Activated naive CD4-positive, alpha-beta T cell treated with Interleukin-2 at 50 U/mL for 16 hours (primary cell): ENCODE measurements at places on chromosomes 4 and X.

DNA sequence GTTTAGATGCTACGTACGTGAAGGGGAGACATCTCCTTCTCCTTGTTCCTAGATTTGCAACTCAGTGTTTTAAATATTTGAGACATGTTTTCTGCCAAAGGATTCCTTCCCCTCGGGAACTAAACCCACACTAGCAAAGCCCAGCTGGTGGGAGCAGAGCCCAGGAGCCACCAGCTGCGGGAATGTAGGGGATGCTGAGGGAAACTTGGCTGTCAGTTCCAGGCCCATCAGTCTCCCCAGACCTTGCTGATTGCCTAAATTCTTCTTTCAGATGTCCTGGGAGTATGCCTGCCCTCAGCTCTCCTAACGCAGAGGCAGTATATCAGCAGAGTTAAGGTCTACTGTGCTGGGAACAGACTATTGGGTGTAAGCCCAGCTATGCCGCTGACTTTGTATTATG lies 630.0 kb upstream of the TENM3 start:
- no peak for DNase-seq

GRCh38 chrX:126994032-126994600 lies 174.6 kb downstream of the PRR32 start:
- no peak for DNase-seq

DNA sequence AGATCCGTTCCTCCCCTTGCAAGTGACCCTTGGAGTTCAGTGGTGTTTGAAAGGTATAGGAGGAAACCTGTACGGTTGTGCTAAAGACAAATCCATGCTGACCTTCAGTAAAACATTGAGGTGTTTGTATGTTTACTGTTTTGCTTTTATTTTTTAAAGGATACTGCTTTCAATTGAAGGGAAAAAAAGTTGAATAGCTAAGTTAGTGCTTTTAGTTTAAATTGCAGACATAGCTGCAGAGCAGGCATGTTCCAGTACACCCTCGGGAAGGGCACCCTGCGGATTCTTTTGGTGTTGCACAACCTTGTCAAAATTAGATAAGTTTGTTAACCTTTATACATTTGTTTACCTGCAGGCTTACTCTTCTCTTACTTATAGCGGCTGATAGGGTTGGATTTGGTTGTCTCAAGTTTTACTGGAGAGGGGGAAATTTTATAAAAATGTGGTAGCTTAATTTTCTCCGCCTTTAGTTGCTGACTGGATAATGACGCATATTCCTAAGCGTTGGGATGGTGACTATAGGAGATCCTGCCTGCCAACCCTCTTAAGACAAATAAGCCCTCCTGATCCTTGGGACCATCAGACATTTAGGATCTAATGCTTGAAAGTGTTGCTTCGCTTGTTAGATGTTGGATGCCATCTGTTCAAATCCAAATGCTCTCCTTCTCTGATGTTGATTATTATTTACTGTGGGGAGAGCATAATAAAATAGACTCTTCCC lies 2.0 kb downstream of the RAPGEF2 start:
- no peak for DNase-seq

- DNase-seq, result no peak
These were observed 29.8 kb upstream of the H2AZ1 start for GRCh38 chr4:99979872-99980271.

DNA sequence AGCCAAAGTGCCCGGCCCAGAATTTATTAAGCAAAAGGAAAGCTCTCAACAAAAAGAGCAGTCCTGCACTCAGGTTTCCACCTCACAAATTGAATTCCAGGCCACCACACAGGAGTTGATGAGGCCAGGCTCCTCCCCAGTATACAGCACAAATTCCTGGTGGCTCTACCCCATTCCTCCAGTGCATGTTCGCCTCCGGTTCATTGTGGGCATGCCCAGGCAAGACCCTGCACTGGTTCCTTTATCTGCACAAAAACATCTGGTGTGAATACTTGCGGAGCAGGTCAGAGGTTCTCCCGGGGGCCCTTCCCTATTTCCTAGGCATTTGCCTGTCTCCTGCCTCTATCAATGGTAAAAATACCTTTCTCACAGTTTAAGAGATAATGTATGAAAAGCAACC lies 195.2 kb upstream of the ANXA10 start:
- DNase-seq, result no peak

DNA sequence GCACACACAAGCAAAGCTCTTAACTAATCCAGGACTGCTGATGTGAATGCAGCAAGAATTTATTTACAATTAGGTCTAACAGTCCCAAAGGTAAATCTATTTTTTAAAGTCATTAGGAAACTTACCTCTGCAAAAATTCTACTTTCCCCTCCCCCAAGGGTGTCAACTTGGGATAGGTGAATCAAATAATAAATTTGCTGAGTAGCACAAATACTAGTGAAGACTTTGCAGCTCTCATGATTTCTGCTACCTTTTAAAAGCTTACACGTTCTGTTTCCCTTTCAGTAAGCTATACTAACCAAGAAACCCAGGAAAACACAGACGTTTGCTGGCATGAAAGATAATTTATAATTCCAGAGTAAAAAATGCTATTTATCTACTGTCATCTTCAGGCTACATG lies 296.6 kb upstream of the SLC7A11 start:
- no peak for DNase-seq

DNA sequence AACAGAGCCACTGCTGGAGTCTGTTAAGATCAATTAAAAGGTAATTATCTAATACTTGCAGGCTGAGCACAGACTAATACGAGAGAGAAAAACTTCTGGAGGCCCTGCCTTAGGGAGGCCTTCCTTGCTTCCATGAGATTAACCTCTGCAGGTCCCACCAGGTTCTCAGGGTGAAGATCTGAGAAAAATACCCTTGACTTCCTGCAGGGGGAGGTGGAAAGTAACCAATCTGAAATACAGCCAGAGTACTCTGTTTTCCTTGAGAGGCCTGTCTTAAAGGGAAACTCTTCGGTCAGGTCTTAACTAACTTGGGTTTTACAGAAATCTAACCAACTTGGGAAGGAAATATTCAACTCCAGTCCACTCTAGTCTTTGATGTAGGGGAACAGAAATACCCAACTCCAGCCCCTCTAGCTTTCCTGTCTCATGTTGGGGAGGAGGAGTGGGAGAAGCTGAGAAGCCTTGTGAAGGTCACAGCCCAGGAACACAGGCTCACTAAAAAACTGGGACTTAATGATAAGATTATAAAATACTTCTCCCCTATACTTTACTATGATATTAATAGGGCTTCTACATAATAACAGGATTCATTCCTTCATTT lies 77.1 kb downstream of the TBCK start:
- DNase-seq, result no peak
